ENCODE measurements at places on chromosomes 5 and 9.
A peak's percentile ranks its signal among the peaks of the same experiment; 100 is the strongest.

DNA sequence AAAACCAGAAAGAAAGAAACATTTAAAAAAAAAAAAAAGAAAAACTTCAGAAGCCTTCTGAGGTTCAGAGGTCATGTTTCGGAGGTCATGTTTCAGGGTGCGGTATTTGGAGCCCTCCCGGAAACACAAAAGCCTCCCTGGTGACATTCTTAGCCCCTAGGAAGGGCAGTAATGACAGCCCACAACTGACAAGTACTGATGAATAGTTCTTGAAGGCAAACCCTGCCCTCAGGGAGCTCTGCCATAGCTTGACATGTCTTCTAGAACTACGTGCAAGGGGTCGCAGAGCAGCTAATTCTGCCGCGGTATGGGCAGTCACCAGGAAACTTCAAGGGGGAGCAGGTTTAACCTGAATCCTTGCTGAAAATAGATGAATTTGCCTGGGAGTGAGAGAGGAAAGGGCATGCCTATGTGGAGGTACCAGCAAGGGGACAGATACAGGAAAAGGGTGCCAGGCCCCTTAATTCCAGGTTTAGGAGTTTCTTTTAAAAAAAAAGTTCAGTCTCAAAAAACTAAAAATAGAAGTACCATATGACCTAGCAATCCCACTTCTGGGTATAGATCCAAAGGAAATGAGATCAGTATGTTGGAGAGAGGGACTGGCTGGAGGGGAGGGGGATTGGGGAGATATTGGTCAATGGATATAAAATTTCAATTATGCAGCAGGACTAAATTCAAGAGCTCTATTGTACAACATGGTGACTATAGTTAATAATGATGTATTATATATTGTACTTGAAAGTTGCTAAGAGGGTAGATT lies 98.4 kb downstream of the C9orf152 start:
- no peak overlapping the region for H3K4me3 ChIP-seq
- H3K27ac ChIP-seq: no peak overlapping the region
- DNase-seq: no peak
- no peaks in the 10 kb centered on the region for H3K27me3 ChIP-seq
- no peaks in the 10 kb centered on the region for H3K36me3 ChIP-seq
- no peaks in the 10 kb centered on the region for H3K4me1 ChIP-seq

GRCh38 chr5:41403846-41404245 lies 106.6 kb downstream of the PLCXD3 start:
- peaks cover 3% of the 10 kb centered on the region for H3K36me3 ChIP-seq
- no peak for DNase-seq
- H3K4me3 ChIP-seq: no peak overlapping the region
- H3K27me3 ChIP-seq: no peaks in the 10 kb centered on the region
- no peak overlapping the region for H3K27ac ChIP-seq

GRCh38 chr5:14528115-14528514 lies 53.5 kb upstream of the OTULINL start:
- H3K4me3 ChIP-seq: no peak overlapping the region
- peaks cover 4% of the 10 kb centered on the region for H3K36me3 ChIP-seq
- H3K4me1 ChIP-seq: peaks cover 1% of the 10 kb centered on the region
- H3K27ac ChIP-seq: no peak overlapping the region
- H3K27me3 ChIP-seq: peaks cover 9% of the 10 kb centered on the region

- no peak within 1 kb of the TSS for H3K4me3 ChIP-seq
- H3K27me3 ChIP-seq: peaks cover 24% of the 10 kb centered on the region
- H3K4me1 ChIP-seq: no peaks in the 10 kb centered on the region
- no peak within 1 kb of the TSS for H3K27ac ChIP-seq
- H3K36me3 ChIP-seq: peaks cover 3% of the 10 kb centered on the region
- no peak for DNase-seq
Measured at GRCh38 chr5:141094481-141095262, at the start of gene PCDHB2. Gene PCDHB2 (plus strand): TSS chr5:141094615. CDS start chr5:141094791, 176 bp downstream.

- no peak overlapping the region for H3K27ac ChIP-seq
- H3K36me3 ChIP-seq: no peaks in the 10 kb centered on the region
- no peak overlapping the region for H3K4me3 ChIP-seq
- H3K4me1 ChIP-seq: no peaks in the 10 kb centered on the region
Measured at GRCh38 chr5:76041863-76042262, 41.3 kb upstream of the SV2C start.

DNA sequence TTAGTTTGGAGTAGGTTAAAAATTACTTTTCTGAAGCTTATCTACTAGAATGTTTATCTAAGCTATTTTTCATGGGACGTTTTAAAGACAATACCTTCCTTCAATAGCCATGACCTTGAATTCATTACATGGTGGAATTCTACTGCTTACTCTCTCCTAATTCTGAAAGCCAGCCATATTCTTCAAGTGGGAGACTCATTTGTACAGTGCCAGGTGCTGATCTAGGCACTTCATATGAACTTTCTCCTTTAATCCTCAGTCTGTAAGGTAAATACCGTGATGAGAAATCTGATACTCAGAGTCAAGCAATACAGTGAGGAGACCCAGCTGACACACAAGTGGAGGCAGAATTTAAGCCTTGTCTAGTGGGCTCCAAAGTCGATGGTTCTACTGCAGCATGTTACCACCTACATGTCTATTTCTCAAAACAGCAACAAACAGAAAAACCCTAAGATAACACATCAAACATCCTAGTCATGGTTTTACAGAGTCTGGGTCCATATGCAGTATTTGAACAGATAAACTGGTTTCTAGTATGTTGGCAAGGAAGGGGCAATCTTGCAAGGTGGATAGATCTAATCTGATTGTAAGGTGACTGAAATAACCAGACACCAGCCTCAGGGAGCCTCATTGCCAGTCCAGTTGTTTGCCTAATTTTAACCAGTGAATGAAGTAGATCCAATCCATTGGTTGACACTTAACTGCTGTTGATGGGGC lies 243.7 kb downstream of the PIK3R1 start:
- no peak overlapping the region for H3K27ac ChIP-seq
- no peak for DNase-seq
- no peaks in the 10 kb centered on the region for H3K36me3 ChIP-seq
- no peaks in the 10 kb centered on the region for H3K27me3 ChIP-seq
- H3K4me1 ChIP-seq: peaks cover 7% of the 10 kb centered on the region

- peaks cover 6% of the 10 kb centered on the region for H3K4me1 ChIP-seq
- no peak overlapping the region for H3K4me3 ChIP-seq
- H3K27ac ChIP-seq: no peak overlapping the region
- no peaks in the 10 kb centered on the region for H3K36me3 ChIP-seq
- H3K27me3 ChIP-seq: peaks cover 90% of the 10 kb centered on the region
Measured at GRCh38 chr9:126698251-126698650, 84.5 kb downstream of the LMX1B start.

- no peak overlapping the region for H3K27ac ChIP-seq
Measured at GRCh38 chr5:125868036-125868435, 555.2 kb upstream of the GRAMD2B start.

GRCh38 chr5:112878760-112879159 lies 17.7 kb downstream of the SRP19 start:
- peak; percentile 11 for DNase-seq
- peak overlapping the region; percentile 66 for H3K4me3 ChIP-seq
- H3K27ac ChIP-seq: peak overlapping the region; percentile 79
- peaks cover 14% of the 10 kb centered on the region for H3K36me3 ChIP-seq

DNA sequence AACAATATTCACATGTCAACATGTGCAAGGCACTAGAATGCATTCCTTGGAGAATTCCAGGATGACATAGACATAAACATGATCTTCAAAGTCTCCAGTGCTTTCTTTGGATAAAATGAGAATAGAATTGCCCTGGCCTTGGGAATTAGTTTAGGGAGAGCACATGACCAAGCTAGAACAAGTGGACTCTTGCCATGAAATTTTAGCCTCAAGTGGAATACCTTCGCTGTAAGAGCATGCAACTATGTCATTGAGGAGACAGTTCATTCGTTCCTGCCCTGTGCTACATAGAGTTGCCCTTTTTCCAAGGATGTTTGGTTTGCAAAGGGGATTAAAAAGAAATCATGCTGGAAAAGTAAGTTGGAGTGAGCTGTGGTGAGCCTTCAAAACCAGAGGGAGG lies 42.7 kb downstream of the ZFAND5 start:
- no peak overlapping the region for H3K27ac ChIP-seq
- no peaks in the 10 kb centered on the region for H3K36me3 ChIP-seq
- H3K4me1 ChIP-seq: no peaks in the 10 kb centered on the region
- no peak overlapping the region for H3K4me3 ChIP-seq
- no peaks in the 10 kb centered on the region for H3K27me3 ChIP-seq

Measured in effector memory CD8-positive, alpha-beta T cell (primary cell).